ENCODE measurements at places on chromosomes 7 and 10.

GRCh38 chr7:153380636-153381035, 621.1 kb downstream of the ACTR3B start:
- no peak for DNase-seq

DNA sequence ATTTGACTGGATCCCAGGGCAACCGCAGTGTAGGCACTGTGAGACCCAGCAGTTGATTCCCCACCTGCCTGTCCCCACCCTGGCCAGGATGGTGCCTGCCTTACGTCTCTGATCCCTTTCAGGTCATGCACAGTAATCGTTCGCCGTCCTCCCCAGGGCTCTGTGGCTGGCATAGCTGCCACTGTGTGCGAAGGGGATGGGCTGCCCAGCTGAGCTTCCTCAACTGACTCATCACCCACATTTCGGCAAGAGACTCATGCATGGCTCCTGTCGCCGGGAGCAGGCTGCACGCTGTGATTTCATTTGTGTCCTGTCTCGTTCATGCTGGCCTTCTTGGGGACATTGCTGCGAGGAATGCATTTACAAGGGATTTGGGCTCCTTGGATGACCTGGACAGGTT, 252.4 kb downstream of the KLF6 start:
- DNase-seq: no peak

GRCh38 chr10:91198781-91199180, 21.7 kb upstream of the PCGF5 start:
- DNase-seq: peak; percentile 93

DNA sequence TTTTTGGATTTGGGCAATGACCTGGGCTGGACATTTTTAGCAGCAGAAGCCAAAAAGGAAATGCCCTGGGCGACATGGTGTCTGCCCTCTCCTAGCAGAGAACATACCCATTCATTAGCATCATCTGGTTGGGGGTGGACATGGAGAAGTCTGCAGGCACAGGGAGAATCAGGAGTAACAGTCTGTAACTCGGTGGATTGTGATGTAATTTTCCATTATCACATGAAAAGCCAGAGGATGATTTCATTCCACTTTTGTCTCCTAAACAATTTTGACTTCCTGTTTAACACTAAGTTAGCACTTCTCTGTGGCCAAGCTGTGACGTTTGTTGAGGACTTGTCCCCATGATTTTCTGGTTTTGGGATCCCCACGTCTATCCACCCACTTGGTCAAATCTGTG, 153.8 kb upstream of the HABP2 start:
- no peak for DNase-seq

DNA sequence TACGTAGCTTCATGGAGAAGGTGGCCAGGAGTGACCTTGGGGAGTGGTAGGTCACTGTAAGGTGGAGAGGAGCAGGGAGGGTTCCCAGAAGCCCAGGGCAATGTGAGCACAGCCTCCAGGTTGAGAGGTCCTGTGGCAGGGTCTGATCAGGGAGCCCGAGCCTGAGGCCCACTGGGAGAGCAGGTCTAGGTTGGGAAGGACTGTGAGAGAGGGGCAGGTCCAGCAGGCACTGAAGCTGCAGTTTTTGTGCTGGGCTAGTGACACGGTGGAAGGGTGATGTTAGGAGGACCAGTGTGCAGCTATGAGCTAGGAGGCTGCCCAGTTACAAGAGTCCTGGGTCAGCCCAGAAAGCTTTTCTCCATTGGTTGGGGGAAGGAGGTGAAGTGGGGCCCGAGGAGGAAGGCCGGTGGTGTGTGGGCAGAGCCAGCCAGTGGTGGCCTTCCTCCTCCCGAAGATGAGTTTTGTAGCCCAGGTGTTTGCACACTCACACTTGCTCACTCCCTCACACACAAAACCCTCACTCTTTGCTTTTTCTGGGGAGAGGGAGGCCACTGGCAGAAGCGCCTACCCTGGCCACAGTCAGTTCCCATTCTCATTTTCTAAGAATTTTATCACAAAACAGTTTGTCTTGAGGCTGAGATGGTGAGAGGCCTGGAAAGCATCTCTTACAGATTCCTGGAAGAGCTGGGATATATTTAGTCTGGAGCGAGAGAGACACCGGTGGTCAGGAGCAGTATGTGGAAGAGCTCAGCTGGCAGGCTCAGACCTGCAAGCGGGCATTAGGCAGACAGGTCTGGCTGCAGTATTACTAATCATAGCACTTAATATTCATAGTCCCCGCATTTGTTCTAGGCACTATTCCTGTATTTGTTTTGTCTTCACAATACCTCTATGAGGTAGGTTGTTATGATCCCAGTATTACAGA, 57.1 kb downstream of the ZNF467 start:
- no peak for DNase-seq

DNA sequence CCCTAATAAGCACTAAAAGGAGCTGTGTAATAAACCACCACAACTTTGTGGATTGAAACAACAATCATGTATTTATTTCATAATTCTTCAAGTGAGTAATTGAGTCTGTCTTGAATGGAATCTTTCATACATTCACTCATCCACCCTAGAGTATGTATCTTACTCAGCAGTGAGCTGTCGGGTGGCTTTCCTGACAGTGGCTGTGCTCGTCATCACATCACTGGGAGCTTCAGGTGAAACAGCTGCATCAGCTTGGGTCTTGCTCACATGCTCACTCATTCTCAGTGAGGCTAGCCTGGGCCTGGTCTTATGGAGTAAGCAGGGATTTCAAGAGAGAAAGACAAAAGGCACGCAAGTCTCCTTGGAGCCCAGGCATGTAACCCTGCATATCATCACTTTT, 271.4 kb downstream of the POM121L12 start:
- DNase-seq: no peak

DNA sequence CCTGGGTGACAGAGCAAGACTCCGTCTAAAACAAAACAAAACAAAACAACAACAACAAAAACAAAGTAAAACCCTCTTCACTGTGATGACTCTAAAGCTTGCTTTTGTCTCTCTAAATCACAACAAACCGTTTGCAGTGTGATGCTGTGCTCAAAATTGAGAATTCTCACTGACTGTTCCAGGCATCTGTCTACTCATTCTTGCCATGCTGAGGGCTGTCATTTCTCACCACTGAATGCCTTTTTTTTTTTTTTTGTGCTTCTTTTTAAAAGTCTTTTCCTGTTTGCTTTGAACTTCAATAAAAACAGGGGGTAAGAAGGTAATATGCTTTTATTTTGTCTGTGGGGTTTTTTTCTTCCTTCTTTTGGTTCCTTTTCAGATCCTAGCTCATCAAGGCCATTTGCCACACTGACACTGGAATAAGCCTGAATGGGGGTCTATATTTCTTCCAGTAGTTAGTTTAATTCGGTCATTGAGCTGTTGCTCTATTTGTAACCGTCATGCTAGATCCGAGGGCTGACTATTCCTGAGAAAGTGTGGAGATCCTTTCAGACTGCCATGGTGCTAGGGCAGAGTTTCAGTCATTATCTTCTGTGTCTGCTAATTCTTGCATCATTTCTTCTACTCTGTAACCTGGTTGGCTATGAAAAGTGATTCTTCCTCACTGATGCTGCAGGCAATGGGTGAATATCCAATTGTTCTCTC, 10.6 kb downstream of the FAS start:
- DNase-seq: peak; percentile 12

DNA sequence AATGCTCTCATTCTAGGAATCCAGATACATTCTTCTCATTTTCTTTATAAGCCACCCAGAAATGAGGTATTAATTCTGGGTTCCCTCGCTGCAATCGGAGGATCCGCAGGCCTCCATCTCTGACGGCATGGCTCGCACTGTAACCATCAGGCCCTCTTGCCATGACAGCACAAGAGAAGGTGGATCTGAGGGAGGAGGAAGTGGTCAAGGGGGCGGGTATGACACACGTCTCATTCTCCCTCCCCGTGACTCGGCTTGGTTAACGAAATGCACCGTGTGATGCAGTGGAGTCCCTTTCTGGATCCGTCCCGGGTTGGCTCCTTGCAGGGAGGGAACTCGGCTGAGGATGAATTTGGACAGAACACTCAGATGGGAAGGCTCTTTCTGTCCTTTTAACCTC, 280.2 kb downstream of the TCERG1L start:
- no peak for DNase-seq

Data from iris pigment epithelial cell (primary cell).